ENCODE measurements at places on chromosomes 12 and 14.

GRCh38 chr12:132740652-132741051 is 21.0 kb downstream of the ANKLE2 start:
- no peak for DNase-seq

DNA sequence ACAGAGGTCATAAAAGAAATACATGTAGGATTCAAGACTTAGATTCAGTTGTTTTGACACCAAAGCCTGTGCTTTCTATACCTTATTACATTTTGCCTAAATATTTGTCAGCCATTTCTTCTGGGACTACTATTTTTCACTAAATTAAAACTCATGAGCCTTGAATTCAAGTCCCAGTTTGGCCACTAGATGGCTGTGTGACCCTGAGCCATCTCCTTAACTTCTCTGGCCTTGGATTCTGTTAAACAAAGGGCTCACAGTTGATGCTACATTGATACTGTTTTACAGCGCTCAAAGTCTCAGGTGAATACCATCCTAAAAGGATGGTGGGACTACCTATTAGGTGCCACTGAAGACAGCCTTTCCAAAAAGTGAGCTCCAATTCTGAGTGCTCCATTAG is 39.6 kb upstream of the CCDC198 start:
- DNase-seq, result no peak

DNA sequence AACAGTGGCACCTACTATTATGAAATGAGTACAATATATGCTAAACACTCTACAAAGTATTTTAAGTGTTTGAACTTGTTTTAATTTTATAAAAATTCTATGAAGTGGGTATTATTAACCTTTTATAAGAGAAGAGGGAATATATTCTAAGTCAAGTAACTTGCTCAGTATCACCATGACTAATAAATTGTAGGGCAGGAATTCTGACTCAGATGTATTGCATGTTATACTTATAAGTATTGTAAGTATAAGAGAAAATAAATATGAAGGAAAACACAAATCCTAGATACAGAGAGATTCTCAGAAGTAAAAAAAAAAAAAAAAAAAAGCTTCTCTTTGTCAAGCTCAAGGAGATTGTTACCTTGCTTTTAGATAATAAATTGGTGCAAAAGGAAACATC is 893.2 kb downstream of the SLC16A7 start:
- DNase-seq, result no peak

GRCh38 chr12:29103539-29103974 is 45.5 kb upstream of the FAR2 start:
- peak; percentile 1 for DNase-seq

- DNase-seq, result no peak
Measured at GRCh38 chr12:102642199-102642598, 161.8 kb upstream of the IGF1 start.

DNA sequence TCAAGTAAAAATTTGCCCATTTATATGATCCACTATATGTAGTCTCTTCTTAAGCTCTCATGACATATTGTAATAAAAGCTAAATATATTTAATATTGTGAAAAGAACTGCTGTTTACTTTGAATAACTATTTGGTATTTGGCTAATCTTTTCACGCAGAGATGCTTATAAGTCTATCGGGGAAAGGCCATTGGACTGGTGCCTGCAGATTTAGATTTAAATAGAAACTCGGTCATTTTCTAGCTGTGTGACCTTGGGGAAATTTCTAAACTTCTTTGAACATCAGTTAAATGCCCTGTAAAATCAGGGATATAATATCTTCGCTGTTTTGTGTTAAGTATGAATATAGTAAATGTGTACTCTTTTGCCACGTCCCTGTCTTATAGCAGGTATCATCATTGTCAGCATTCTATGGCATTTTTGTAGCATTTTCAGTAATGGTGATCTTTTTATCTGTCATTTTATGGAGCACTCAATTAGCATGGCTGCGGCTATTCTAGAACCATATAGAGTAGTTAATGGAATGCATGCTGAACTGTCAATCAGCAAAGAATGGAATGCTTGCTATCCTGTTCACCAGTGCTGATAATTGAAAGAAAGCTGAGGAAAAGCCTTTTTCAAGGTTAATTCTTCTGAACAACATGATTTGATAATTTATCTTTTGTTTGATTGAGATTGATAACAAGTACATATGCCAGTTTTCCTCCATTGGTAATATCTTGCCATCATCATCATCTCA is 181.2 kb downstream of the TMTC2 start:
- no peak for DNase-seq

GRCh38 chr14:94677747-94678146 is 65.6 kb downstream of the SERPINA3 start:
- DNase-seq, result no peak

- DNase-seq, result no peak
Measured at GRCh38 chr14:79992407-79993198, 218.7 kb downstream of the DIO2 start.

GRCh38 chr12:77795699-77796098 is 35.0 kb upstream of the NAV3 start:
- no peak for DNase-seq

- peak; percentile 72 for DNase-seq
Measured at GRCh38 chr14:52313903-52314594, at the start of gene PTGER2. Gene PTGER2, plus strand, starts transcription at chr14:52314312. Its CDS starts 237 bp downstream, at chr14:52314549.

GRCh38 chr12:46406352-46407027 is 33.9 kb upstream of the SLC38A2 start:
- no peak for DNase-seq

- DNase-seq, result no peak
Measured at GRCh38 chr14:105908481-105908911, 382.1 kb downstream of the TMEM121 start.

DNA sequence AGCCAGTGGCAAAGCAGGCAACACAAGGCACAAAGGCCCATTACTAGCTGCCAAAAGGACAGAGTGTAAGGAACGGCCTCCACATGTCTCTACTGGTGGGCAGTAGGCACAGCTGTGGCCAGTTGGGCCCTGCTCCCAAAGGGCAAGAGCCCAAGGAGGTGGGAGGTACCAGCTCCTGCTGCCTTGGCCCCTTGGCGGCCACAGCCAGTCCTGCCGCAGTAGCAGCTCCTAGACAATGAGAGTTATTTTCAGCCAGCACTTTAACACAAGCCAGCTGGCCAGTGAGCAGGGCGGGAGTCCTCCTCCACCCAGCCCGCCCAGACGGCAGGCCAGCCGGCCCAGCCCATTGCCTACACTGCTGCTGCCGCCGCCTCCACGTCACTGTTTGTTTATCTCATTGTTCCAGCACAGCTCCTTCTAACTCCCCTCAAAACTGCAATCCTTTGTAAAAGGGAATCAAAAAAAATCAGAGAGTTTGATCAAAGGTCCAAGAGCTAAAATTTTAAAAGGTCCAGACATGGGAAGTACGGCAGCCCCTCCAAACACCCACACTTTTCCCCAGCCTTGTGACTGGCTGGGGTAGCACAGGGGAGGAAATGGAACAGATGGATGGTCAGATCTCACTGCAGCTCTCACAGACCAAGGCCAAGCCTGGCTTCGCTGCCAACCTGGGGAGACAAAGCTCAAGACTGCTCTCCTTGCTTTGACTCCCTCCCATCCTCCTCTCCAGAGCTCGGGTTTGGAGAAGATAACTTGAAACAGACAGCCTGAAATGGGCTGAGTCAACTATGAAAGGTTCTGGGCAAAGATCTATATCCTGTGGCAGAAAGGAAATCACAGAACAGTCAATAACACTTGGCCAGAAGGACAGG is 33.5 kb downstream of the FMNL3 start:
- no peak for DNase-seq

DNA sequence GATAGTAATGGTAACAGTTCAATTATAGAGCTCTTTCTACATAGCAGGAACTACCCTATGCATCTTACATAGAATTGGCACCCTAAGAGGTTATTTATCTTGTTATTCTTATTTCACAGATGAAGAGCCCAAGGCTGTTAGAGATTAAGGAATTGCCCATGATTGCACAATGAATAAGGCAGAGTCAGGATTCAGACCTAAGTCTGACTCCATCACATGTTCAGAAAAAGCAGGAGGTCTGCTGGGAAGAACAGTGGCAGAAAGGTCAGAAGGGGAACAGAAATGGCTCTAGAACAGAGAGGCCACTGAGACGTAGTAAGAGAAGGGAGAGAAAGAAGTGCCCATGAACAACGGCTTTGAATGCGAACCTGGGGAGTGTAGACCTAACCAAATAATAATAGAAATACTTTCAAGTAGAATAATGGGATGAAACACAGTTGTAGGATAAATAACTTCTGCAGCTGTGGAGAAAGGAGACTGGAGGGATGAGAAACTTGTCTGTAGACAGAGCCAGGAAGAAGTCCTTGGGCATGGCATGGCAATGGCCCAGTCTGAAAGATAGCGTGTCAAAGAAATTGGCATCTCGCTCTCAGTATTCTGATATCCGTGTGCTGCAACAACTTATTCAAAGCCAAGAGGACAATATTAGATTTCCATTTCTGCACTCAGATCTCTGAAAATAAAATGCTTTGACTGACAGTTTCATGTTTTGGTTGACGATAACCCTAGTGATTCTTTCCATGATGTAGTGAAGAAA is 17.6 kb downstream of the MYBPC1 start:
- DNase-seq, result no peak

DNA sequence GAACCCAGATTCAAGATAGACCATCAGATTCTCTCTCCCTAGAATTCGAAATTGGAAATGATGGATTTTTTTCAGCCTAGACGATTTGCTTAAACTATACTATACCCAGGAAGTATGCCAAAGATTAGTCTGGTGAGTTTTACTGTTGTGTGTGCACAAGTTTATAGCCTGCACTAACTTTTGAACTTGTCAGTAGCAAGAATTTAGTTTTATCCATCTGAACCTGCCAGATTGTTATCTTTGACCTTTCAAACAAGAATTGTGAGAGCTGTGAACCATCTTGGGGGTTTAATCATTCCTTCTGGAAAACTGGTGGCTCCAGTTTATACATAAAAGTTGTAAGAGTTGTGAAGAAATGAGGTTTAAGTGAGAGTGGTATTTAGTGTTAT is 243.5 kb upstream of the DAAM1 start:
- no peak for DNase-seq

DNA sequence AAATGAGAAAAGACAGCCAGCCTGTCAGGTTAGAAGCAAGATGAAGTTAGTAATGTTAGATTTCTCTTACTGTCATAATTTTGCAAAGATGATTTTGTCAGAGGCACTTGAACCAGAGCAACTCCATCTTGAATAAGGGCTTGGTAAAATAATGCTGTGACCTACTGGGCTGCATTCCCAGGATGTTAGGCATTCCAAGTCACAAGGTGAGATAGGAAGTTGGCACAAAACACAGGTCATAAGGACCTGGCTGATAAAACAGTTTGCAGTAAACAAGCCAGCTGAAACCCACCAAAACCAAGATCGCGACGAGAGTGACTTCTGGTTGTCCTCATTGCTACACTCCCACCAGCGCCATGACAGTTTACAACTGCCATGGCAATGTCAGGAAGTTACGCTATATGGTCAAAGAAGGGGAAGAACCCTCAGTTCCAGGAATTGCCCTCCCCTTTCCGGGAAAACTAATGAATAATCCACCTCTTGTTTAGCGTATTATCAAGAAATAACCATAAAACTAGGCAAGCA is 1313.5 kb upstream of the TMEM132C start:
- DNase-seq, result no peak

- no peak for DNase-seq
Measured at GRCh38 chr14:103560691-103561090, 1.8 kb downstream of the BAG5 start.

DNA sequence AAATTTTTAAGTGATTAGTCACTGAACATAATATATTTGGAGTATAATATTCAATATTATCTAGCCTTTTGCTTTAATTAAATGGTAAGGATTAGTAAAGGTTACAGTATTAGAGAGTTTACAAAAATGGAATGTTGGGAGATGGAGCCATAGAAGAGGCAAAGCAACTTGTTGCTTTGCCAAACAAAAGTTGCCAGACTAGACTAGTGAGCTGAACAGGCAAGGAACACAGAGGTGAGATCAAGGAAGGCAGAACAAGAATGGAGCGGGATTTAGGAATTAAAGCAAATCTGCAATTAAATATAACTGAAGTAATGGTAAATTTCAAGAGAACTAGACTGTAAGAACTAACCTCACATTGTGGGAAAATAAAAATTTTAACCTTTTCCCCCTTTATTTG is 5.1 kb downstream of the ARF6 start:
- no peak for DNase-seq

GRCh38 chr14:92973798-92974372 is 50.9 kb downstream of the CHGA start:
- no peak for DNase-seq

DNA sequence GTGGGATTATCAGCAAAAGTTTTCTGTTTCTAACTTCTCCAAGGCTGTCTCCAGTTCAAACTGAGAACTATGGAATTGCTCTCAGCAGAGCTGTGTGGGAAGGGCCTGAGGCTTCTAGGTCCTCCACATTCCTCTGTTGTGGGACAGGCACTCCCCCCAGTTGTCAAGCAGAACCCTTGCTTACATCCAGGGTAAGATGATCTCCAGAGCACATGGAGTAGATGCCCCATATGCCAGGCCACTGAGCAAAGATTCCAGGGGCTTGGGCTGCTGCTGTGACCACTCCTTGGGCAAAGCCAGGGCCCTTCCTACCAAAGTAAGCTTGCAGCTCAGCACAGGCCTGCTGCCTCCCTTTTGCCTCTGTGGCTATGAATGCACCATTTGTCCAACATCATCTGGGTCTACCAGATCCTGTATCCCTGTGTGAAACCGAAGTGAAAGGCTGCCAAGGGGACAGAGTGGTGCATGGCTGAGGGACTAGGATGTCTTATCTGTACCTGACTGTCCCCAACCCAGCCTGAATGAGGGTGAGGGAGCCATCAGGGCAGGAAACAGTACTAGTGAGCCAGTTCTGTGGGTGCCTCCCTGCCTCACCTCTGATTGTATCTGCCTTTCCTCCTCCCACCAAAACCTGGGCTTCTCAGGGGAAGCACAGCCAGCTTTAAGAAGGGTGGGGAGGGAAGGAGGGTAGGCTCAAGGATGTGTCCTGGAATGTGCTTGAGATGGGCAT is 13.1 kb upstream of the ESPL1 start:
- DNase-seq, result no peak

DNA sequence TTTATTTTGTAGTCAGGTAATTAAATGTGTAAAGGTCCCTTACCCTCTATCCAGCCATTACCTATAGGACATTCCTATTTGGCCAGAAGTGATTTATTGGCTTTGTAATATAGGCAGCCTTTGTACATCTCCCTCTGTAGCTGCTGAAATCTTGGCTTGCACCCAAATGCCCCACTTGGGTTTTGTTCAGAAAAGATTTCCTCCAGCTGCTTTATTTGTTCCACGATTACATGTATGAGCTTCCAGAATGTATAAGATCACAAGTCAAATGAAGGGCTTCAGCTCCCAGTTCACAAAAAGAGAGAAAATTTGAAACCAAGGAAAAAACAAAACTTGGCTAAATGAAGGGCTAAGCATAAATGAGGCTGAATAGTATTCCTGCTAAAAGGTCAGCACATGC is 103.4 kb downstream of the EFCAB11 start:
- DNase-seq, result no peak

- no peak for DNase-seq
Measured at GRCh38 chr14:58645641-58646040, 7.9 kb downstream of the DACT1 start.

DNA sequence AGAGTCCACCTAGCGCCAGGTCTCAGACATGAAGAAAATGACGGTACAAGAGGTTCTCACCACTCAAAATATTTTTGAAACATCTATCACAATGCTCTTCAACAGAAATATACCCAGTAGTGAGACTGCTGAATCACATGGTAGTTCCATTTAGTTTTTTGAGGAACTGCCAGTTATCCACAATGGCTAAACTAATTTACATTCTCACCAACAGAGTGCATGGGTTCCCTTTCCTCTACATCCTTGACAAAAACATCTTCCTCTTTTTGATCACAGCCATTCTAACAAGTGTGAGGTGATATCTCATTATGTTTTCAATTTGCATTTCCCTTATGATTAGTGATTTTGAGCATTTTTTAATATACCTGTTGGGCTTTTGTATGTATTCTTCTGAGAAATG is 5.7 kb upstream of the GPR65 start:
- DNase-seq, result no peak

Data from stimulated activated CD8-positive, alpha-beta memory T cell treated with anti-CD3 and anti-CD28 coated beads, Interleukin-7, amount 100 ng/mL, for 1 hour (primary cell).